ENCODE measurements at places on chromosomes 6 and 20.

- DNase-seq: no peak
- H3K27me3 ChIP-seq: no peaks in the 10 kb centered on the region
- peaks cover 27% of the 10 kb centered on the region for H3K36me3 ChIP-seq
- no peak overlapping the region for H3K27ac ChIP-seq
- H3K4me3 ChIP-seq: no peak overlapping the region
These were observed 82.6 kb downstream of the SERAC1 start for GRCh38 chr6:158085261-158086053.

GRCh38 chr6:136403110-136403980 is 113.7 kb upstream of the BCLAF1 start:
- peaks cover 6% of the 10 kb centered on the region for H3K4me1 ChIP-seq
- peak; percentile 73 for DNase-seq
- H3K27ac ChIP-seq: peak overlapping the region; percentile 32
- no peak overlapping the region for H3K4me3 ChIP-seq

GRCh38 chr6:48147051-48147450 is 36.1 kb upstream of the PTCHD4 start:
- no peak overlapping the region for H3K27ac ChIP-seq
- H3K36me3 ChIP-seq: no peaks in the 10 kb centered on the region
- DNase-seq: no peak
- H3K4me1 ChIP-seq: no peaks in the 10 kb centered on the region
- H3K27me3 ChIP-seq: no peaks in the 10 kb centered on the region
- H3K4me3 ChIP-seq: no peak overlapping the region

DNA sequence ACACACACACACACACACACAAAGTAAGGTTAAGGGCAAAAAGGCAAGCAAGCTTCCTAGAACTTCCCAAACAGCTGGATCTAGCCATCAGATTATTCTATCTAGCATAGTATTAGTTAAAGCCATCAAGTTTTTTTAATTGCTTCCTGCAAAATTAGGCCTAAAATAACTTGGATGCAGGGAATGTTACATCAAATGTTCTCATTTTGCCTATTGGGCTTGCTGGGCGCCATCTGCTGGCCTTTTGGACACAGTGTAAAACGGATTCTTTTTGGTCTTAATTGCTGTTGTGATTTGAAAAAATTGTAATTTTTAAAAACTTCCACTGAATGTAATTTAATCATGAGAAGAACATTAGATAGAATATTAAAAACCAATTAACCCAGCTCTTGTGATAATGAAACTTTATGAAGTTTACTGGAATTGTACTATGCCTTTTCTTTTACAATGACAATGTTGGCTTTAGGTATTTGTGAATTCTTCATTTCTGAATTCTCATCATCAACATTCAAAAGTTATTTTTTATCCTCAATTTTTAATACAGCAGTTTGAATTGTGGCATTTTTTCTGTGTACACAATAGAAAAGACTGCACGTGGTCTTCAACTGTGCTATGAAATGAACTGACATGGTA is 6.8 kb downstream of the MKKS start:
- no peaks in the 10 kb centered on the region for H3K27me3 ChIP-seq
- no peak overlapping the region for H3K4me3 ChIP-seq
- peaks cover 14% of the 10 kb centered on the region for H3K4me1 ChIP-seq
- H3K36me3 ChIP-seq: peaks cover 15% of the 10 kb centered on the region
- DNase-seq: peak; percentile 61

- peaks cover 9% of the 10 kb centered on the region for H3K4me1 ChIP-seq
- no peak overlapping the region for H3K27ac ChIP-seq
- no peaks in the 10 kb centered on the region for H3K27me3 ChIP-seq
- no peak overlapping the region for H3K4me3 ChIP-seq
- no peak for DNase-seq
These were observed 470.6 kb upstream of the AGPAT4 start for GRCh38 chr6:161744211-161745067.

- peaks cover 18% of the 10 kb centered on the region for H3K4me1 ChIP-seq
- DNase-seq: no peak
- H3K4me3 ChIP-seq: no peak overlapping the region
These were observed 9.5 kb downstream of the PANK2 start for GRCh38 chr20:3898639-3899038.

- H3K27ac ChIP-seq: no peak overlapping the region
- H3K36me3 ChIP-seq: no peaks in the 10 kb centered on the region
- H3K4me1 ChIP-seq: peaks cover 13% of the 10 kb centered on the region
- DNase-seq: no peak
These were observed 94.4 kb upstream of the NAA20 start for GRCh38 chr20:19922716-19923115.

- H3K27me3 ChIP-seq: no peaks in the 10 kb centered on the region
- H3K4me1 ChIP-seq: no peaks in the 10 kb centered on the region
- H3K27ac ChIP-seq: no peak overlapping the region
- DNase-seq: no peak
- H3K36me3 ChIP-seq: no peaks in the 10 kb centered on the region
These were observed 327.7 kb downstream of the CDC5L start for GRCh38 chr6:44715188-44715587.

DNA sequence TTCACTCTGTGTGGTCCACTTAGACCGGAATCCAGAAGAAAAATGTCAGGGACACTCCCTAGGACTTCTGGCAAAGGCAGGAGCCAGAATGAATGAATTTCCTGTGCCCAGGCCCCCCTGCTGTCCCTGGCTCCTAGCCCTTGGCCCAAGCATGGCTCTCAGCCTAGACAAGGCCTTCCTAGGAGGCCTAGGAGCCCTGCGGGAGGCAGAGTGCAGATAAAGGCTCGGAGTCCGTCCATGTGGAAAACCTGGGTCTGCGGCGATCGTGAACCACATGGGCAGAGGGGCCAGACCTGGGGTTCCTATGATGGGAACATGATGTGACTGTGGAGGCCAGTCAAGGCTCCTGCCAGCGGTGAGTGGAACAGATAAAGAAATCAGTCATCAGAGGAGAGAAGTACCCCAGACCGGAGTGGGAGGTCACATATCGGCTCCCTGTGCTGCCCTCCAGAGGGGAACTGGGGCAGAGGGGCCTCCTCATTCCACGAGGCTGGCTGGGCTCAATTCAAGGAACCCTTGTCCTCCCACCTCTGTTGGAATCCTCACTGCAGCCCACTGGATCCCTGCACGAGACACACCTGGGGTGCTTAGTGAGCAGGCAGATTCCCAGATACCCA is 5.9 kb upstream of the VSTM2L start:
- H3K27me3 ChIP-seq: no peaks in the 10 kb centered on the region
- H3K27ac ChIP-seq: no peak overlapping the region
- H3K4me3 ChIP-seq: no peak overlapping the region
- DNase-seq: peak; percentile 29
- H3K4me1 ChIP-seq: no peaks in the 10 kb centered on the region
- H3K36me3 ChIP-seq: no peaks in the 10 kb centered on the region

GRCh38 chr6:28496099-28496779 is 19.4 kb downstream of the GPX6 start:
- DNase-seq: peak; percentile 19
- H3K27ac ChIP-seq: no peak overlapping the region
- H3K4me1 ChIP-seq: no peaks in the 10 kb centered on the region
- H3K27me3 ChIP-seq: peaks cover 22% of the 10 kb centered on the region

DNA sequence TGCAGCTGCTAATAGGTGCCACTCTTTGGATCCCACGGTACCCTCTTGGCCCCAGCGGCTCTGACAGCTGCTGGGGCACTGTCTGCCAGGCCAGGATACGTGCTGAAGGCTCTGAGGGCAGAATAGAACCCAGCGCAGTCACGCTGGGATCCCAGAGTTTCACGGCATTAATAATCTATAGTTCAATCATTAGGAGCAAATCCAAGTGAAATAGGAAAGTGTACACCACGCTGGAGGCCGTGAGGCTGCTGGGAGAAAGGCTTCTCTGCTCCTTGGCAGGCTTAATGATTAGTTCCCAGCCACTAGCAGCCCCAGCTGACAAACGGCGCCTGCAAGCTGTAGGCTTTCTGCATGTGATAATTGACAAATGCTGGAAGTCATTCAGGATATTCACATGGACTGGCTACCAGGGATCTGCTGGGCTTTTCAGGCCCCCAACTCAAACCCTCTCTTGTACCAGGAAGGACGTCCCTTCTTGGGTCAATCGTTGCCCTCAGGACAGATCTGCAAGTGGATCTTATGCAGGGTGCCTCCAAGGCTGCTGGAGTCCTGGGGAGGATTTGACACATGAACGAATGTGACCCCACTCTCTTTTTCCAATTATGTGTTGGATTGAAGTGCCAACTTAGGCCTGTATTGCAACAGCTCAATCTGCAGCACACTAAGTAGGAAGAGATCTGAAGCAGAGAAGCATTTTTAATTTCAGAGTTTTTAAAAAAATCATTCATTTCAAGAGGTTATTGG is 50.1 kb upstream of the INSM1 start:
- no peaks in the 10 kb centered on the region for H3K4me1 ChIP-seq
- DNase-seq: no peak
- H3K4me3 ChIP-seq: no peak overlapping the region
- no peak overlapping the region for H3K27ac ChIP-seq
- no peaks in the 10 kb centered on the region for H3K27me3 ChIP-seq
- no peaks in the 10 kb centered on the region for H3K36me3 ChIP-seq

DNA sequence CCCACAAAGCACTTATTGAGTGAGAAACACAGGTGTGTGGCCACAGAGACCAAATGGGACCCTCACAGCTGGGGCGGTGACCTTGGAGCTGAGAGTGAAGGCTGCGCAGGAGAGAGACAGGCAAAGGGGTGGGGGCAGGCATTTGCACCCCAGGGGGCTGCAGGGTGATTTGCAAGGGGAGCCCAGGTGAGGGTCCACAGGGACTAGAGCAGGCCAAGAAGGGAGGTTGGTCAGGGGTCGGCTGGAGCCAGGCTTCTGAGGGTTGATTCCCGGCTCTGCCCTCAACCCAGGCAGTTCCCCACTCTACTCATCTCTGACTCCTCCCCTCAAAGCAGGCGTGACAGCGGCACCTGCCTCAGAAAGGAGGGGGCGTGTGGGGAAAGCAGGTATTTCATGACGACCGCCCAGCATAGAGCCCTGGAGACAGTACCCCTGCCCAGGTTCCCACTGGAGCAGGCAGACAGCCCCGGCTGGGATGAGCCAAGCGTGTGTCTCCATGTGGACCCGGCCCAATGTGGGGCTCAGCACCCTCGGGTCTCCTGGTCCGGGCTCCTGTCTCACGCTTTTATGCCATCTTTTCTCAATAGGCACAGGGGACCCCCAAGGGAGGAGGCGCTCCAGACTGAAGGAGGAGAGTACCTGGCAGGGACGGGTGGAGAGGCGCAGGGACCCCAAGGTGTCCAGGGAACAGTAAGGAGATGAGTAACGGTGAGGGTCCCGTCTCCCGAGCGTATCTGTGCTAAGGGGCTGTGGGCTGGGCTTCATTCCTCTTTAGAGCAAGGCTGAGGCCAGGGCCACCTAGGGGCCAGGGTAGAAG is 3.1 kb upstream of the MRGBP start:
- H3K4me1 ChIP-seq: no peaks in the 10 kb centered on the region
- no peaks in the 10 kb centered on the region for H3K27me3 ChIP-seq
- no peaks in the 10 kb centered on the region for H3K36me3 ChIP-seq
- no peak for DNase-seq

DNA sequence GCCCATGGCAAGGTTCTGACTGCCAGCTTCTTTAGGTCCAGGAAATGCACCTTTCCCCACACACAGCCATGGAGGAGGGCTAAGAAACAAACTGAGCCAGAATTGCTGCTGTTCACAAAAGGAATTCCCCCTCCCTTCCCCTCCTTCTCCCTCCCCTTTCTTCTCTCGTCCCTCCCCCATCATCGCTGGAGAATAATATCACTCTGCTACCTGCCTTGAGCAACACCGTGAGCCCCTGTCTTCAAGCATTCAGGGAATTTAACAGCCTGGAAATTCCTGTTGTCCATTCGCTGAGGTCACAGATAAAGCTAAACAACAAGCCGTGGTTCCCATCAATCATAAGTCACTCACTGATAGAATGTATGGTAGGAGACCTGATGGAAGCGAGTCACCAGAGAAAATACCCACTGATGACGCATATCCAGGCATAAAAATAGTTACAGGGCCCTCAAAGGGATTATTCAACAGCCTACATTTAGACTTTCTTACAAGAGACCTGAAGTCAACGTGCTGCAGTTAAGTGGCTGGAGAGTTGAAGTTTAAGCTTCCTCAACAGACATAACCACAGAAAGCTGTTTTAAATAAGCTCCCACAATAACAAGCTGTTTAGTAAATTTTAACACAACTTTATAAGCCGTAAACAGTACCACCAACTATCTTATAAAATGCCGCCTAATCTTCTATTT is 59.7 kb downstream of the HIVEP2 start:
- peak overlapping the region; percentile 55 for H3K4me3 ChIP-seq
- DNase-seq: peak; percentile 98
- no peaks in the 10 kb centered on the region for H3K36me3 ChIP-seq
- H3K27ac ChIP-seq: peak overlapping the region; percentile 89

Measured in common myeloid progenitor, CD34-positive (primary cell).